Pancreas (tissue), 10 donors: ENCODE measurements at places on chromosomes 2 and 18.

GRCh38 chr18:44453505-44453904 lies 227.2 kb upstream of the SETBP1 start:
- no peak for DNase-seq

DNA sequence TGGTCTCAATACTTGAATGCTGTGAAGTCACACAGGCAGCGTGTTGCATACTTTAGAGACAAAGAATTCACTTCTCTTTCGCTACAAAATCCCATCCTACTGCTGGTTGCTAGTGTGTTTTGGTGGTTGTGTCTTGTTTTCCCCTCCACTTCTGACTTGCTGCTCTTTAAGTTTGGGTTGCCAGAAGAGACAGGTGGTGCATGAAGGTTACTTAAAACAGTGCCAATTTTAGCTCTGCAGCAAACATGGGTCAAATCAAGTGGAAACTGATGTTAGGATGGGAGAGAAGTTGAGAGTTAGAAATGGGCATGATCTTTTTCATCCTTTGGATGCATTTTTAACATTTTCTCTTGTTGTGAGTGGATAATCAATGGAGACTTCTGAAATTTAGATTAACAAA lies 136.2 kb upstream of the KCNH7 start:
- DNase-seq: no peak

DNA sequence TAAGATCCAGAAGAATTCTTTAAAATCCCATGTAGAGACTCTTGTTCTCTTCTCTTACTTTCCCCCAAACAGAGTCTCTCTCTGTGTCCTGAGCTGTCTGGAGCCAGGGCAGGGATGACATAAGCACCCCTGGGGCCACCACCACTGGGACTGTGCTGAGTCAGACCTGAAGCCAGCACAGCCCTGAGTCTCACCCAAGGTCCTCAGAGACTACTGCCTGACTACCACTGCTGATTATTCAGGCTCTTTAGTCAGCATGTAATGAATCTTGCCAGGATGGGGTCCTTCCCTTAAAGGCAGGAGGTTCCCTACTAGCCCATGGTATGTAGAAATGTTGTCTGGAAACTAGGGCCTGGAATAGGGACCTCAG lies 34.9 kb upstream of the DYNC1I2 start:
- no peak for DNase-seq

- no peak for DNase-seq
These were observed 176.4 kb downstream of the SETBP1 start for GRCh38 chr18:44857081-44857480.

GRCh38 chr2:127128445-127128904 lies 21.5 kb upstream of the BIN1 start:
- peak; percentile 77 for DNase-seq
